ENCODE measurements at places on chromosomes 13 and 19. TPM values are rescaled to one million over a fixed set of nuclear protein-coding genes. Genes with fewer than 3 reads are reported as not detected.

GRCh38 chr19:54282686-54283470 is 2.0 kb upstream of the LILRB2 start:
- DNase-seq = peak; percentile 59

NAPSA gene
- 3.5 TPM for total RNA-seq

DNA sequence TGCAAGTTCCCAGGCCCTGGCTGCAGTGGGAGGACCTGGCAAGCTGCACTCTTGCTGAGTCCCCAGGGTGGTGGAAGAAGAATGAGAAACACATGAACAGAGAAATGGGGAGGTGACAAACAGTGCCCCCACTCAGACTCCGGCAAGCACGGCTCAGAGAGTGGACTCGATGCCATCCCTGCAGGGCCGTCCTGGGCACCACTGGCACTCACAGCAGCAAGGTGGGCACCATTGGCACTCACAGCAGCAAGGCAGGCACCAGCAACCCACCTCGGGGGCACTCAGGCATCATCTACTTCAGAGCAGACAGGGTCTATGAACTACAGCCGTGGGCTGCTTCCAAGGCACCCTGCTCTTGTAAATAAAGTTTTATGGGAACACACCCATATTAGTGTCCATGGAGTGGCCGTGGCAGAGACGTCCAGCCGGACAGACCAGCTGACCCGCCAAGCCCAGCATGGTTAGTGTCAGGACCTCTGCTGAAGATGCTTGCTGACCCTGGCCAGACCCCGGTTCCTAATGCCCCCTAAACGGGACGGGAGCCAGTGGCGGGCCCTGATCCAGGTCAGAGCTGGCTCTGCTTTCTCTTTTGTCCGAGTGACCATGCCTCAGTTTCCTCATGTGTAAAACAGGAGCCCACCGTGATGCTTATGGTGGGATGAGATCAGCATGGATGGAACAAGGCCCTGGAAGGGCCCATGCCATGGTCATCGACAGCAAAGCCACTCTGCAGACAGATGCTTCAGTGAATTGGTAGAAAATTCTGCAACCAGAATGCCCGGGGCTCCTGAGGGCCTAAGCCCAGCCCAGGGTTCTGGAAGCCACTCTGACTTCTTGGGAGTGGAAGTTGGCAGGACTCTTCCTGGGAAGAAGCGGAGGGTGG is 2.1 kb upstream of the F10 start:
- DNase-seq = no peak

HCN2 gene
- 0.61 TPM for total RNA-seq

DNA sequence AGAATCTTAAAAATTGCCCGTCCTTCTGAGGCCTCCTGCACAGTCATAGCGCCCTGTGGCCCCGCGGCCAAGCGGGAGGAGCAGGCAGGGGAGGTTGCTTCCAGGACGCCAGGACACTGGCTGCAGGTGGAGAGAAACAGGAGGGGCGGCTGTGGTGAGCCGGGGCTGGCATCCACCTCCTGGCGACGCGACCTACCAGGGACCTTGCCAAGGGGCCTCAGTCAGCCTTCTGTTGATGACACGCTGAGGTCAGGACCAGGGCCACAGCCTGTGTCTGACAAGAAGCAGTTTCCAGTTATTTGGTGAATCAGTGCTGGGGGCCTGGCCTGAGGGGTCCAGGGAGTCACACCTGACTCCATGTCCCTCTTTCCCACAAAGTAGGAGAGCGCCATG is 13.3 kb upstream of the MKNK2 start:
- no peak for DNase-seq

ERICH4 gene
- total RNA-seq = not detected

DNA sequence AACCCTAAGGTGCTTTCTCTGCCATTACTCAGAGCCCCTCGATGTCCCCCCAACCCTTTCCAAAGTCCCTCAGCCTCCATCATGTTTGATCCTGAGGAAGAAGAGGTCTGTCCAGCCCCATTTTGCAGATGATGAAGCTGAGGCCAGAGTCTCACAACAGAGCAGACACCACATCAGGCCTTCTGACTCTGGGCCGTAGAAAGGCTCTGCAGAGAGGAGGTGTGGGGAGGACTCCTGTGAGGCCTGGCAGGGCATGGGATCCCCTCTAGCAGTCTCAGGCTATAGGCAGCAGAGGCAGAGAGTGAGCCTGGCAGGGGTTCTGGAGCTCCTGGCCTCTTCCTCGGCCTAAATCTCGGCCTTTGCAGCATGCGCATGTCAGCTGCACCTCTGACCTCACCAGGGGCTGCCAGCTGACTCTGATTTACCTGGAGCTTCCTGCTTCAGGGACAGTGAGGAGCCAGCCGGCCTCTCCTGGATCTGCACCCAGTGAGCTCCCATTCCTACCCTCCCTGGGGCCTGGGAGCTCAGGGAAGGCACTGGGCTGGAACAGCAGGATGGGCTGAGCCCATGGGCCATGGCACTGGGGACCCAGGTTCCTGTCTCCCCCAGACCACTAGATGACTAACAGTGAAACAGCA is 41.7 kb upstream of the VSTM2B start:
- no peak for DNase-seq

Measured in B cell (primary cell).